ENCODE measurements at places on chromosomes 5 and 9.

DNA sequence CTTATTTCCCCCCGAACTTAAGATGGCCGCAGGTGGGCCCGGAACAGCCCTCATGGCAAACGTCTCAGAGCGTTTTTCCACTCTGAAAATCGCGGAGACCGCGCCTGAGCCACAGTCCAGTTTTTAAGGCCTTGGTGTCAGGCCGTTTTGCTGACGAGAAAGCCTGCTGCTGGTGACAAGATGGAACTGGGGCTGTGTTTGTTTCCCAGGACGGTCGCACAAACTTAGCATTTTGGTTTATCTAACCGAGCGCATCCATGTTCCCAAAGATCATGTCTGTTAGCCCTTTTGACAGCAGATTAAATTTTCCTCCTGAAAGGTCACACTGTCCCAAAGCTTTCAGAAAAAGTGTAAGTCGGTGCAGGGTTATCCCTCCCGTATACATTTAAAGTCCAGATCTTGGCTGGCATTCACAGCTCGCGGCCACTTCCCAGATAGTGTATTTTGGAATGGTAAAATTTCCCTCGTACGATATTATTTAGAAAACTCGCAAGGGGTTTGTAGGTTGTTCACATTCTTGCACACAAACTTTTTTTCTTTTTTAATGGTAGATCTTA lies 812 bp downstream of the SREK1 start:
- no peak for DNase-seq

GRCh38 chr5:134539732-134540131 lies 14.3 kb downstream of the JADE2 start:
- no peak for DNase-seq

GRCh38 chr9:94980947-94981722 lies 254.6 kb downstream of the AOPEP start:
- no peak for DNase-seq

DNA sequence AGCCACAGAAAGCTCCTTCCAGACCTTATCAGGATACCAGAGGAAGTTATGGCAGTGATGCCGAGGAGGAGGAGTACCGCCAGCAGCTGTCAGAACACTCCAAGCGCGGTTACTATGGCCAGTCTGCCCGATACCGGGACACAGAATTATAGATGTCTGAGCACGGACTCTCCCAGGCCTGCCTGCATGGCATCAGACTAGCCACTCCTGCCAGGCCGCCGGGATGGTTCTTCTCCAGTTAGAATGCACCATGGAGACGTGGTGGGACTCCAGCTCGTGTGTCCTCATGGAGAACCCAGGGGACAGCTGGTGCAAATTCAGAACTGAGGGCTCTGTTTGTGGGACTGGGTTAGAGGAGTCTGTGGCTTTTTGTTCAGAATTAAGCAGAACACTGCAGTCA lies 70.8 kb upstream of the ENTREP1 start:
- no peak for DNase-seq

DNA sequence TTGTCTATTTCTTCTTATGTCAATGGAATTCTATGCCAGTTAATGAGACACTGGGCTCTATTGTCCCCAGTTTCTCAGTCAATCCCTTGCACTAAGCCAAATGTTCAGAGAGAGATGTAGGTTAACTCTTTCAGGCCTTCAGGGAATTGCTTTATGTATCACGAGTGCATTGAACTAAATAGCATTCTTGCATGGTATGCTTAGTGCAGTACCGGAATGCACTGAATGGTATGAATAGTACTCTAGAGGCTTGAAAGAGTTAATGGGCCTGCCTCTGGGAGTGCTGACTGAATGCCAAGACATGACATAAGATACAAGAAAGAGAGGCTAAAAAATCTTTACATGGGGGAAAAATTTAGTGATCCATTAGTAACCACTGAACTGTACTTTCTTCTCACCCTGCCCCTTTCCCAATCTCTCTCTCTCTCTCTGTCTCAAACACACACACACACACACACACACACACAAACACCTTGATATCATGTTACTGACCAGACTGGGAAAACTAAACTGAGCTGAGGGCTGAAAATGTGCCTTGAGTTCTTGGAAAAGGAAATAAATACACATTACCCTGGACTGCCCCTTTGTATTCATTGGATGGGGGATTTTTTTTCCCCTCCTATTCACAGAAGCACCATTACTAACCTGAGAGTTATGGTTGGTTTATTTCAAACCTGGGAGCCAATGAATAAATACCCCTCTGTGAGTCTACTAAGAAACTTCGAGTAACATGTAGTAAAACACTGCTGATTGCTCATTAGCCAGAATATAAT lies 35.4 kb upstream of the TMC1 start:
- DNase-seq, result no peak

DNA sequence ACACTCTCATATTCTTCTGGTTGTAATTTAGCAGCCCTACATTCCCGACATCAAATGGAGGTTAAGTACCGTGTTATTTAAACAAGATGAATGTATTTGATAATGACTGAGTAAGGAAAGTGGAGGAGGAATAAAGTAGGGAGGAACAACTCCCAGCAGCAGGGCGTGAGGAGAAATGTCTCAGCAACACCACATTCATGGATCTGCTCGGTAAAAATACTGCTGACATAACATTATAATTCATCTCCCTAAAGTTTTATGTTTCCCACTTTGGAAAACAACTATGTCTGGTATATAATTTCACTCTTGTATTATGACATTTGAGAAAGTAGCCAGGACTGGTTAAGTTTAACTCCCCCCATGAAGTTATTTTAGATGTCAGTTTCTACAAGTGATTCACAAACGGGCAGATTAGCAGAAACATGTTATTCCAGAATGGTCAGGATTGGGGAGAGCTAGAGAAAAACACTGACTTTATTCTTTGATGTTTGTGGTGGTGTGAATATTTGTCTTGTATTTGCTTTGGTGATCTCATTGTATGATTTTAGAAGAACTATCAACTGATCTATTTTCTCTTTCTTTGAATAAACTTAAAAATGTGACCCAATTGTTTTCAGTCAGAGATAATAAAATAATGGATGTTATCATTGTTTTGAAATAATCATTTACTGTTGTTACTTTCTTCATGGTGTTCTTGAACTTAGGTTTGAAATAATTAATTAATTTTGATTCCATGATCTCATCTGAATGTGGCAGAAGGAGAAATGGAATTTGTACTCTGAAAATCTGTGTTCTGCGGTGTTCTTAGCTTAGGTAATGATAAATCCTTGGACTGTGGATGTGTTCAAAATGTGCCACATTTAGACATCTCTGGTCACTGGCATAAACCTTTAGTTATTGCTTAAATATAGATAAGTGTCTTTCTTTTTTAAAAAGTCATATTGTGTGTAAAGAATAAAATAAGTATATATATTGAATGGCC lies 303.6 kb upstream of the ZNF608 start:
- DNase-seq, result no peak

DNA sequence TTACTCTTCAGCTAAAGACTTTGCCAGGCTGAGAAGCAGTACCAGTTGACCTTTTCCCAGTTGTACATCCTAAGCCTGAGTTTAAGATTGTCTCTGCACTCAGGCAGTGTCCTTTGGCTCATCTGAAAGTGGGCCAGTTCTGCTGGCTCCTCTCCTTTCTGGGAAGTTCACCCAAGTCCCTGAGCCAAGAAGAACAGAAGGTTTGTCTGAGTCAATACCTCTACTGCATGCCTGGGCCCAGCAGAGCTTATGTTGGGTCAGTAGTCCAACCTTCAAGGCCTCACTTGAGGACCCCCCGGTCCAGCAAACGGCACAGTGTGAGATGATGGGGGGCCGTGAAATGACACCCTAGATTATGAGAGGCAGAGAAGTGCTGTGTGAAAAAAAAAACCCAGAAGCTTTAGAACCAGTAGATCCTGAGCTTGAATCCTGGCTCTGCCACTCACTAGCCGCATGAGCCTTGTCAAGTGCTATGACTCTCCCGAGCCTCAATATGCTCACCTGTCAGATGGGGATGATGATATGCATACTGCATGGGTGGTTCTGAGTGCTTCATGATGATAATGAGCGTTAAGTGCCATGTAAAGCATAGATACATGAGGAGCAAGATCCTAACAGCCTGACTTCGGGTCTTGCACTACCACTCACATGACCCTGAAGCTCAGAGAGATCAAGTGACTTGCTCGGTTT lies 156.0 kb downstream of the MACROH2A1 start:
- DNase-seq, result no peak

DNA sequence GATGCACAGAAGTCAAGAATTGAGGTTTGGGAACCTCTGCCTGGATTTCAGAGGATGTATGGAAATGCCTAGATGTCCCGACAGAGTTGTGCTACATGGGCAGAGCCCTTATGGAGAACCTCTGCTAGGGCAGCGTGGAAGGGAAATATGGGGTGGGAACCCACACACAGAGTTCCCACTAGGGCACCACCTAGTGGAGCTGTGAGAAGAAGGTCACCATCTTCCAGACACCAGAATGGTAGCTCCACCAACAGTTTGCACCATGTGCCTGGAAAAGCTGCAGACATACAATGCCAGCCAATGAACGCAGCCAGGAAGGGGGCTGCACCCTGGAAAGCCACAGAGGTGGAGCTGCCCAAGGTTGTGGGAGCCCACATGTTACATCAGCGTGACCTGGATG lies 104.5 kb downstream of the STK32A start:
- DNase-seq, result no peak

GRCh38 chr5:127410959-127411358 lies 106.5 kb upstream of the PRRC1 start:
- no peak for DNase-seq

DNA sequence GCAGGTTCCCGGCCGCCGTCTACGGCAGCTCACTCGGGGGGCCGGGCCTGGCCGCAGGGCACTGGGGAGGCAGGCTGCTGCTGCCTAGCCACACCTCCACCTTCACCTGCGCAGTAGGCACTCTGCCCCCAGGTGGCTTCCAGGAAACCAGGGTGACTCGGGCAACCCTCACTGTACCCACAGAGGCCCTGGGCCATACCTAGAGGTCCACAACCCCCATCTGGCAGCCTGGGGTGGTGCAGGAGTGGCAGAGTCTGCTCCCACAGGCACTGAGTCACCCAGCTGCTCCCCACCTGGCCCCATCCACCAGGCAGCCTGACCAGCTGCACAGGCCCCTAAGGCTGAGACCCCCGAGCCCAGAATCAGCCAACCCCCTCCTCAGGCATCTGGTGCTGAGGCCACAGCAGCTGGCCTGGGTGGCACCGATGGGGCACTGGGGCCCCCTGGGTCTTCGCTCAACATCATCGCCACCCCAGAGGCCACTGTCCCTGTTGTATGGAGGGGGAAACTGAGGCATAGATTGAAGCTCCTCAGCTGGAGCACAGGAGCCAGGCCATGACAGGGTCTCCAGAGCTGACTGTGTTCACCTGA lies 70.2 kb downstream of the KCNT1 start:
- DNase-seq, result no peak

GRCh38 chr9:77943057-77943456 lies 88.6 kb downstream of the GNAQ start:
- DNase-seq, result no peak

GRCh38 chr5:85670417-85670816 lies 947.3 kb upstream of the COX7C start:
- DNase-seq, result no peak

- no peak for DNase-seq
These were observed 1072.3 kb downstream of the MAT2B start for GRCh38 chr5:164577742-164578141.

DNA sequence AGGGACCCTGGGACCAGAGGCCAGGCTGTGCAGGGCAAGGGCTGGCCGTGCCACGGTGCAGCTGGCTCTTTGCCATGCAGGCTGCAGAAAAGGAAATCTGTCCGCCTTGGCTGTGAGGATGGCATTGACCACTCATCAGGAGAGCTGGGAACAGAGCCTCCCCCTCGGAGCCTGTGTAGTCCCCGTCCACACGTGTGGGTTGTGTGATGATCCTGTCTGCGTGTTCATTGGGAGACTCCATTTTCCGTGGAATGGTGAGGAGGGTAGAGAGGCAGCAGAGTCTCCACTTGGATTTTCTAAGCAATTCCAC lies 47.7 kb downstream of the EHMT1 start:
- no peak for DNase-seq

DNA sequence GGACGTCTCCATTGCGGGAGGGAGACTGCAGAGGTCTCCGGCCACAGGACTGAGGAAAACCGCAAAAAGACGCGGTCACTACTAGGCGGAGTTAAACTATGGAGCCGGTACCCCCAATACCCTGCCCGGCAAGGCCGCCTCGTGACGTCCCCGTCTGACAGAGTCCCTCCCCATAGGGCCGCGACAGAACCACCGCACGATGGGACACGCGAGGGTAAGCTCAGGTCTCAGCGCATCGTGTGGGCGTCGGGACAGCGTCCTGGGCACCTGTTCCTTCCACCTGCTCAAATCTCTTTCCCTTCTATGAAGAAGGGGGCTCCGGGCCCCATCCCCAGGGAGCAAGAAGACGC lies 35.2 kb upstream of the GLDC start:
- peak; percentile 69 for DNase-seq

- DNase-seq, result no peak
These were observed 22.2 kb downstream of the C9orf152 start for GRCh38 chr9:110185806-110186205.

DNA sequence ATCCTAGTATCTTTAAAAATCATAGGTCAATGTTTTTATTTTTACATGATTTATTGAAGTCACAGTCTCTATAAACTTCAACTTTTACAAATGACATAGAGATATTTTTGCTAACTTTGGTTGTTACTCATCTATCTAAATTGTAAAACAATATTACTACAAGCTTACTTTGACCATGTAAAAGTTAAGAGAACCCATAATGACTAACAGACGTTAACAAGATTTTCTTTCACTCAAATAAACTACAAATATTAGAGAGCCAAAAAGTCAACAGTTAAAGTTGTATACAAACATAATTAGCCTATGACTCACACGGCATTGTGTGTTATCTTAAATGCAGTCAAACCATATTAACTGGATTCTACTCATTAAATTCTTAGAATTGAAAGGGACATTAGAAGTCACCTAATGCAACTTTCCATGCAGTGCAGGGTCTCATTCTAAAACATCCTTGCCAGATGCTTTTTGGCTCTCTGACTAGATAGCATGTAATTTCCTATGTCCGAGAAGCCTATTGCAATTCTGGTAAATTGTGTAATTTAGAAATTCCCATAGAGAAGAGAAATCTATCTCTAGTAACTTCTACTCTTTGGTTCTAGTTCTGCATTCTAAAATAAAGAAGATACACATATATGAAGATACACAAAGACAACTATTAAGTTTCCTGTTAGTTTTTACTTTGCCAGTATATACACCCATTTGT lies 42.2 kb upstream of the UGT3A2 start:
- DNase-seq, result no peak

- DNase-seq, result no peak
These were observed 287.9 kb downstream of the AGTPBP1 start for GRCh38 chr9:85453850-85454249.

GRCh38 chr5:123844873-123845272 lies 332.9 kb downstream of the CSNK1G3 start:
- DNase-seq, result no peak

GRCh38 chr9:95763006-95763405 lies 112.5 kb upstream of the ERCC6L2 start:
- no peak for DNase-seq

DNA sequence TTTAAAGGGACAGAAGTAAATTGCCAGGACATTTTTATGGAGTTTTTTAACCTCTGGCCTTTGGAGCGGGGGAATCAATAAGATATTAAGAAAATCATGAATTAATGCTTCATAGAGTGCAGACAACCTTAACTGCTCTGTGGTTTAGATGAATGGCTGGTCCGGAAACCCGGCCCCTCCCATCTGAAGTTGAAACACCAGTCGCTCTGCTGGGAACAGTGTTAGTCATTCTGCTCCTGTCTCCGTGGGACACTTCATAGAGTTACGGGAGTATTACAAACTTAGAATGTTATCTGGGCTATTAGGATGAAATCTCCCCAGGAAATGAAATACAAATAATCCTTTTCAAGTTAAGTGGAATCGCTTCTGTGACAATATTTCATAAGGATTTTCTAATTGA lies 110.1 kb upstream of the IRX2 start:
- DNase-seq, result no peak

GRCh38 chr5:126732716-126733115 lies 44.2 kb upstream of the LMNB1 start:
- DNase-seq, result no peak

All from CD4-positive, alpha-beta T cell treated with Interleukin-10 for 1 hour (primary cell).